ENCODE measurements at places on chromosomes 1 and 21.

- no peak for DNase-seq
Observed at GRCh38 chr1:193355178-193355577, 168.8 kb upstream of the B3GALT2 start.

- DNase-seq, result no peak
Observed at GRCh38 chr1:67897270-67897949, 64.1 kb upstream of the GNG12 start.

GRCh38 chr1:31900790-31901189 is 37.4 kb downstream of the PTP4A2 start:
- no peak for DNase-seq

- no peak for DNase-seq
Observed at GRCh38 chr1:184296466-184297243, 90.2 kb upstream of the C1orf21 start.

GRCh38 chr1:63928186-63929105 is 154.6 kb downstream of the ROR1 start:
- no peak for DNase-seq

GRCh38 chr1:21804536-21804935 is 7.5 kb upstream of the LDLRAD2 start:
- no peak for DNase-seq

DNA sequence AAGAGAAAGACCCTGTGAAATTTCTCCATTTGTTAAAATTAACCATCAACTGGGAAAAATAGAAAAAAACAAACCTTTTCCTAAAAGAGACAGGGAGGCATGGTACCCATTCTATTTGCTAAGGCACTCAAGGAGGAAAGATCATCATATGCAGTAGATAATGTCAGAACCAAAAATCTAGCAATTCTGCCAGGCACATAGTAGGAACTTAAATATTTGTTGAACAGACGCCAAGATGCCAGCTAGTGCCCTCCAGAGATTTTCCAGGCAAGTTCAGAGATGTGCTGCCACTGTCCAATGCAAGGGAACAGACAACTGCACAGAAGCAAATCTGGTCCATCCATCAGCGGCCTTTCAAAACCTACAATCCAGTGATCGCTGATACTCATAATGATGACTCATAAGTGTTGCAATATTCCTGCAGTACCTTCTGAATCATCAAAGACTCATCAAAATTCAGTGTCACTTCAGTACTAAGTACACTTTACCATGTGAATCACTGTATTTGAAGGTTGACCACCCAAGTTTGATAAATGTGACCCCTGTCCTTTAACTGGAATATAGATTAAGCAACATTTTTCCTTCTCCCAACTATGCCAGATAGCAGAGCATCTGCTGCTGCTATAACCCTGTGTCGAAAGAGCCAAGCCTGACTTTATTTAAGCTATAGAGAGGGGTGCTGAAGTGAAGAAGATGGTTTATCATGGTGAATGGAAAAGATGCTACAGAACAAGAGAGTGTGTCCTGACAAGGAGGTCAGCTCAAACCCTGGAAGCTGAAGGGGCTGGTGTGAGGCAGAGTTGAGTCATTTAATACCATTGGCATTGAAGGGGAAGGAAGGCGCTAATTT is 99.1 kb downstream of the MT1HL1 start:
- DNase-seq, result no peak

DNA sequence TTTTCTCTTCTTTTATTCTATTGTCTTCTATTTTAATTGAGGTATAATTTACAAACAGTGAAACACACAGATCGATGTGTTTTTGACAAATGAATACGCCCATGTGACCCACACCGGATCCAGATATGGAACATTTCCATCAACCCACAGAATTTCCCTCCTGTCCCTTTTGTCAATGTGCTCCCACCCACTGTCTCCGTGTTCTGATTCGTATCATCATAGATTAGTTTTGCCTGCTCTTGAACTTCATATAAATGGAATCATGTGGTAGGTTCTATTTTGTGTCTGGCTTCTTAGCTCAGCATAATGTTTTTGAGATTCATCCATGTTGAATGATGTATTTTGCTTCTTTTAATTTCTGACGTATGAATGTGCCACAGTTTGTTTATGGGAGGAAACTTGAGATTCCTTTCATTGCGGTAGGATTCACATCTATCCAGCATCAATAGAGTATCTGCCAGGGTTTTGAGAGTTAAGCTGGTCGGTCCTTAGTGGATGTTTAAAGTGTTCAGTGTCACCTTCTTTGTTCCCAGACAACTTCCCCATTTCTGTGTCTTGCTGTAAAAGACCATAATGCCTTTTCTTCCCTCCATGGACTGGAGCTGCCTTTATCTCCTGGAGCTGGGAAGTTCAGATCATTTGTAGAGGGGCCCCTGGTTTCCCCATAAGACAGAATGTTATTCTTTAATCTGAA is 14.7 kb downstream of the NAV1 start:
- DNase-seq, result no peak

- no peak for DNase-seq
Observed at GRCh38 chr1:208366559-208366958, 122.4 kb upstream of the PLXNA2 start.

- no peak for DNase-seq
Observed at GRCh38 chr1:23601968-23602876, 42.9 kb upstream of the ID3 start.

- DNase-seq, result no peak
Observed at GRCh38 chr1:229281339-229281926, 10.5 kb downstream of the RAB4A start.

- no peak for DNase-seq
Observed at GRCh38 chr1:159084867-159085266, 8.3 kb upstream of the AIM2 start.

DNA sequence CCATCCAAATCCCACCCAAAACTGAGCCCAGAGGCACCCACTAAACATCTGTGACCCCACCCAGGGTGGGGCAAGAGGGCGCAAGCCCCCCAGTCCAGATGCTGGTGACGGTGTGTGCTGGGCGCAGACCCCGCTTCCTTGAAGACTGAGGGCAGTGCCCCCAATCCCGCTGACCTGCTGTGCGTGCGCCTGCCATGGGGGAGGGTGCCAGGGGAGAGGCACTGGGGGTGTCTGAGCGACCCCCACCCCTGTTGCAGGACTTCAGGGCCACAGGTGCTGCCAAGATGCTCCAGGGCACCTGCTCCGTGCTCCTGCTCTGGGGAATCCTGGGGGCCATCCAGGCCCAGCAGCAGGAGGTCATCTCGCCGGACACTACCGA is 13.3 kb downstream of the COL6A2 start:
- no peak for DNase-seq

DNA sequence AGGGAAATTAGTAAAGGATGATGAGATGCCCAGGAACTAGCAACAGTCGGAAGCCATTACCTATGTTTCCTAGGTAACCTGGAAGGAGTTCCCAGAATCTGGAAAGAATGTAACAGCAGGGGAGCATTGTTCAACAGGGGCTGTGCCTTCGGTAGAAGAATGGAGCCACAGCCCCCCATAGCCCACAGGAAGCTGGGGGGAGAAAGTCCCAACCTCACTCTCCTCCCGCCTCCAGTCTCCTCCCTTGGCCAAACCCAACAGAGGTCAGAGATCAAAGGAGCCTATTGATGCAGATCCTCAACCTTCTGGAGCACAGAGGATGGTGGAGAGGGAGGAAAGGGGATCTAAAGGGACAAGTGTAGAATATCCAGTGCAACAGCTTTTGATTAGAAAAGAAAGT is 131.5 kb upstream of the SLC44A3 start:
- DNase-seq, result no peak

DNA sequence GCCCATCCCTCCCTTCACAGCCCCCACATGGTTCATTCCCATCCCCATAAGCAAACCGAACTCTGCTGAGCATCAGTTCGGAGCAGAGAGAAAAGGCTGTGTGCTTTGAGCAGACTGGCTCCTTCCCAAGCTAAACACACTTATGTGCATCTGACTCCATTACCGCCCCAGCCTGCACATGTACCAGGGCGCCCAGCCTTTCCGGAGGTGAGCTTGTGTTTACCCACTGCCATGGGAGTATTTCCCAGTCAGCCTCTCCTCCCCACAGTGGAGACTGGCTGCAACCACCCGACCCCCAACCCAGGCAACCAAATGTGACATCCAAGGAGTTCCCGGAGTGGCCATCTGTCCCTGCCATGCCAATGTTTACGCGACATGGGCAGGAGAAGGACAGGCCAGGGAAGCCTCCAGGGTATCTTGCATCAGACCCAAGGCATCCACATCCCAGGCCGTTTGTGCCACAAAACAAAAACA is 9.4 kb downstream of the TIAM1 start:
- DNase-seq, result no peak

DNA sequence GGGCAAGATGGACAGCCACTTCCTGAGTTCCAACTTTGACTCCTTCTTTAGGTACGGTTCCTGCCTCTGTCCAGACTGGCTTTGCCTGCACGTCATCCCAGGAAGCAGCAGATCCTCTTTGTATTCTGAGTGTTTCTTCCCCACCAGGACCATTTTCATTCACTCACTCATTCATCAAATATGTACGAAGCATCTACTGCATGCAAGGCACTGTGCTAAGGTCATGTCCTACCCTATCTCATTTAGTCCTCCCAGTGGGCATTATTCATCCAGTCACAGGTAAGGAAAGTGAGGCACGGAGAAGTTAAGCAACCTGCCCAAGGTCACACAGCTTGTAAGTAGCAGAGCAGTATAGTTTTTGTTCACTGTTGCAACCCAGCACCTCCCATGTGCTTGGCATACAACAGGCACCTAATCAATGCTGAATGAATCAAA is 13.9 kb downstream of the CRYBG2 start:
- DNase-seq, result no peak

DNA sequence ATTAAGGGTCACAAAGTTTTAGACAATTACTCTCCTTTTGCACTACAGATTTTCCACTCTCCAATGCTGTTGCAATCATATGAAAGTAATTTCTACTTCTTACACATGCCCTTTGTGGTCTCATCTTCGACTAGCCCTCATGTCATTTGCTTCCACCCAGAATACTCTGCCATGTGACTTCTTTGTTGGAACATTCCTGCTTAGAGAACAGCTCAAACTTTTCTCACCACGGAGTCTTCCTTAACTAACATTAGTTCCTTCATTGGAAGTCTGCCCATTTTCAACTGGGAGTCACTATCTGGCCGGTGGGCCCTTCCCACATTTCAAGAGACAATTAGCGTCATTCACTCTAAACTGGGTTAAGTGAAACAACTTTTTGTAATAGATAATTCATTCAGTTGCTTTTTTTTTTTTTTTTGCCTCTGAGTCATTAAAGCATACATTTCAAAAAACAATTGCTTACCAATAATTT is 142.6 kb upstream of the PALMD start:
- DNase-seq, result no peak

DNA sequence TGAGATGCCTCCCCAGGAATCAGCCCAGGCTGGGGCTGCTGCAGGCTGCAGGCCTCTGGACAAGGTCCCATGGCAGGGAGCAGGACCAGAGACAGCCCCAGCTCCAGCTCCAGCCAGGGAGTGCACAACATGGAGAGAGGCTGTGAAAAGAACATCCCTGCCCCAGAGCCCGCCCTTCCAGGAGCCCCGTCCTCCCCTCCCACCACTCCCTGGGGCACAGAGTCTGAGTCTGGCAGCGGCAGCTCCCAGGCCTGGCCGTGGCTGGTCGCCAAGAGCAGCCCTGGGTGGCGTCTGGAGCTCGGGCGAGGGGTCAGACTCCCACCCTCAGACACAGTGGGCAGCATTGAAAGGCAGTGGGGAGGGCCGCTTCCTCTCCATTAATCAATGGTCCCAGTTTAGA is 37.8 kb downstream of the MEGF6 start:
- DNase-seq, result no peak
